Muscle of arm (tissue), 14 donors: ENCODE measurements at places on chromosomes 12 and 14. TPM values are rescaled to one million over a fixed set of nuclear protein-coding genes. Genes with fewer than 3 reads are reported as not detected.

DNA sequence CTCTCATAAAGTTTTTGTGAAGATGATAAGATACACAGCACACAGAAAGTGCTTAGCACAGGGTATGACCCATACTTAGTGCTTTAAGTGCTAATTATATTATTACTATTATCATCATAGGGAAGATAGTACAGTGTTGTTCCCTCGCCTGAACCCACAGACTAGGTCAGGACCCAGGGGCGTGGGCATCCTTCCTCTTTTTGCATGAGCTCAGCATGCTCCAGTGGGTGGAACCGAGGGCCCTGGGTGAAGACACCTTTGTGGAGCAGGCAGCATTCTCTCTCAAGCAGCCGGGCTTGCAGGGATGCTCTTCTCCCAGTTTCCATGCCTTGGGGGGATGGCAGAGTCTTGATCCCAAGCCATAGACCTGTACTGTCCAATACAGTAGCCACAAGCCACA, 34.8 kb downstream of the CRACR2A start:
- no peak for DNase-seq

- DNase-seq = no peak
These were observed 15.9 kb upstream of the GLIPR1L2 start for GRCh38 chr12:75374971-75375370.

DNA sequence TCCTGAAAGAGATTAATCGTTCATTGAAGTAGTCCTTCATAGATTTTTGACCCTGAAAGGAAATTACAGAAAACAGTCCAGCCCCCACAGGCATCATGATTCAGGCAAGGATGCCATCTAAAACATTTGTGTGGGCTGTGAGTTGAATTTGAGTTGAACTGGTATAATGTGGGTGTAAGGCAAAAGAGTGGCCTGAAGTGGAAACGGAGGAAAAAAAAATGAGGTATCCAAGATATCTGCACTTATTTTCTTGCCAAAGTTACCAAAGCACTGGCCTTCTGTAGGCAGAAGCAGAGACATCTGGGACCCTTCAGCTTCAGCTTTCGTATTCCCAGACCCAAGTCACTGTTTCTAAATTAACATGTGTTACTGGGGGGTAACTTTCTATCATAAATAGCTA, 105.1 kb upstream of the DIO2 start:
- no peak for DNase-seq

DNA sequence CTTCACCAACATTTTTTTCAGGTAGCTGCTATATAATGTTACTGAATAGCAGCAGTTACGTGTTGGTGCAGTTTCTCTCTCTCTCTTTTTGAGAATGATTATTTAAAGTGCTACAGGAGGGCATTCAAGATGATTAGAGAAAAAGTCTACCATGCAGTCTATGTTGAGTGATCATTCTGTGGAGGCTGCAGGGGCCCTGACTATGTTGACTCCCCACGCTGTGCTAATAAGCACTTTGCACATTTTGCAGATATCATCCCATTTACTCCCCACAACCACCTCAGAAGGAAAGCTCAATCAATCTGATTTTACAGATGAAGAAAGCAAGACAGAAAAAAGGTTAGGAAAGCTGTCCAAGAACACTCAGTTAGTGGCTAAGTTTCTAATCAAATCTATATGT, 87.8 kb downstream of the RTN1 start:
- no peak for DNase-seq

The PTPRB gene
- 17.2 TPM for polyA plus RNA-seq
